ENCODE measurements at places on chromosomes 16 and 17.

- no peak for DNase-seq
Observed at GRCh38 chr17:38751144-38751807, 1.3 kb upstream of the PSMB3 start.

- DNase-seq, result no peak
Observed at GRCh38 chr16:64450177-64450576, 671.7 kb downstream of the CDH11 start.

DNA sequence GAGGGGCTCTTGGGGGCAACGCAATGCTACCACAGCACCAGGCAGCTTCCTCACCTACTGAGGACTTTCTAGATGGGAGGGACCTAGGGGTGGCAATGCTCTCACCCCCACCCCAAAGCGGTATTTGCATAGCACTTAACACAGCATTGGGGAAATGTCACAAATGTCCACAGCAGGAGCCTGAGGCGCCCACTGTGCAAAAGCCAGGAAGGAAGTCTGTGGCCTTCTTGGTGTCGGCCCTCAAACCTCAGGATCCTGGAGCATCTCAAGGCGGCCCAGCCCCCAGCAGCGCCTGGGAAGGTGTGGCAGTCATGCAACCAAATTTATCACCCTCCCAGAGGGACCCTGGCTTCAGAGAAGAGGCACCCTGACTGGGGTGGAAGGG, 45.3 kb downstream of the WNT3 start:
- DNase-seq, result no peak

DNA sequence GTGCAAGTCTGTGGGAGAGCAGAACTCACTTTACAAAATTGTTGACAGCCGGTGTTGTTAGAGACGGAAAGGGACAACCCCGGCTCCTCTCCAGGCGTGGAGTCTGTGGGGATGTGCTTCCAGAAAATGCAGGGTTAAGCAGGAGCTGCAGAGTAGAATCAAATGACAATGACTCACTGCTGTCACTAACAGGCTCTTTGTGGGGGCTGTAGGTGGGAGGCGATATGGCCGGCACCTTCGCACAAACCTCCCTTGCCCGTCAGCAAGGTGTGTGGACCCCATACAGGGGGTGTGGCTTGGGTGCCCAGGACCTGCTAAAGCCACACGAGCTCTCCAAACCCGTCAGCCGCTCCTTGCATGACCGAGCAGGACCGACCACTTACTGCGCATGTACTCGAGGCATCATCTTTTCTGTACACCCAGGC, 5.8 kb downstream of the PDK2 start:
- no peak for DNase-seq

GRCh38 chr17:1796800-1797199, 32.9 kb downstream of the SMYD4 start:
- DNase-seq, result no peak

- no peak for DNase-seq
Observed at GRCh38 chr17:46003907-46004748, 5.1 kb downstream of the STH start.

GRCh38 chr17:50832267-50832863, 3.0 kb upstream of the WFIKKN2 start:
- DNase-seq, result no peak

GRCh38 chr16:27425961-27426360, 24.0 kb downstream of the IL21R start:
- no peak for DNase-seq

DNA sequence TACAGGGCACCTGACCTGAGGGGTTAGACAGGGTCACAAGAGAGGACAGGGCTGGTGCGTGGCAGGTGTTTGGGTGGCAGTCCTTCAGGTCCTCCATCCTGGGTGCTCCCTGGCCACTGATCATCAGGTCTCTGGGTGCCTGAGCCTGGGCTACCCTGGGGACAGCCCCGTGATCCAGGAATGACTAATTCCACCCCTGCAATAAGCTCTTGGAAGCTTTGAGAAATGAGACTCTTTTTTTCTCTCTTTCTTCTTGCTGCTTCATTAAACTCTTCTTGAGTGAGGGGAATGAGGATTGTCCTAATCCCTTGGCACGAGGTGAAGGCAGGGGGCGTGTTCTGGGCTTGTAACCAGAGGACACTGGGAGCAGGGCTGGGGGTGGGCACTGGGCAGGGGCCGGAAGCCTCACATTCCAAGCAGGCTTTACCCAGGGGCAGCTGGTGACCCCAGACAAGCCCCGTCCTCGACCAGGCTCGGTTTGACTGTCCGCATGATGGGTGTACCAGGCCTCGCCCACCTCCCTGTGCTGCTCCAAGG, 21.4 kb upstream of the SPNS2 start:
- DNase-seq, result peak; percentile 43

GRCh38 chr16:87939562-87940423, 3.5 kb upstream of the CA5A start:
- no peak for DNase-seq
